Colonic mucosa (tissue), 4 donors: ENCODE measurements at places on chromosomes 6 and 20. TPM values are rescaled to one million over a fixed set of nuclear protein-coding genes. Genes with fewer than 3 reads are reported as not detected.

GRCh38 chr20:46137816-46138215 lies 19.7 kb downstream of the CD40 start:
- no peak overlapping the region for H3K27ac ChIP-seq
- no peak overlapping the region for H3K4me3 ChIP-seq
- H3K27me3 ChIP-seq = no peaks in the 10 kb centered on the region
- no peaks in the 10 kb centered on the region for H3K36me3 ChIP-seq
- DNase-seq = no peak
- H3K4me1 ChIP-seq = no peaks in the 10 kb centered on the region

Gene WFDC10B
- total RNA-seq = not detected

GRCh38 chr6:136445063-136445462 lies 105.2 kb downstream of the MAP7 start:
- H3K36me3 ChIP-seq = no peaks in the 10 kb centered on the region
- peak overlapping the region; percentile 5 for H3K27ac ChIP-seq
- no peak for DNase-seq
- H3K4me3 ChIP-seq = no peak overlapping the region
- H3K4me1 ChIP-seq = no peaks in the 10 kb centered on the region
- no peaks in the 10 kb centered on the region for H3K27me3 ChIP-seq

Gene ASXL1
- 38.8 TPM for total RNA-seq

DNA sequence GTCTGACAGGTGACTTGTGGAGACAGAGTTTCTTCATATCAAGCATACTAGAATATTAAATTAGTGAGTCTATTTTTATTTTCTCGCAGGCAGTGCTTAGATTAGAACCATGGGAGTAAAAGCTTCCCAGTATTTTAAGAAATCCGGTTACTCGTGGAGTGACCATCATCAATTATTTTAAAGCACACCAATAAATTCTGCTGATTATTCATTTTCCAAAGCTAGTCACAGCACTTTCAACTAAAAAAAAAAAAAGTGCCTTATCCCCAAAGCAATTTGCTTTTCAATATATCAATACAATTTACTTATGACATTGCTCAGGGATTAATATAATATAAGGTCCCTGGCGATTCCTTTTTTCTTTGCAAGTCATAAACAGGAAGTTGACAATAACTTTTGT lies 26.3 kb upstream of the OLIG3 start:
- peaks cover 6% of the 10 kb centered on the region for H3K27me3 ChIP-seq
- no peak overlapping the region for H3K4me3 ChIP-seq
- H3K27ac ChIP-seq = no peak overlapping the region
- no peaks in the 10 kb centered on the region for H3K4me1 ChIP-seq

GRCh38 chr6:130426066-130426721 lies 60.4 kb downstream of the TMEM200A start:
- H3K27ac ChIP-seq = no peak overlapping the region
- DNase-seq = no peak

GRCh38 chr6:4932228-4932903 lies 71.5 kb downstream of the RPP40 start:
- DNase-seq = no peak
- H3K27me3 ChIP-seq = no peaks in the 10 kb centered on the region
- H3K4me1 ChIP-seq = peaks cover 6% of the 10 kb centered on the region
- H3K27ac ChIP-seq = peak overlapping the region; percentile 76
- H3K4me3 ChIP-seq = no peak overlapping the region

- DNase-seq = peak; percentile 74
- no peaks in the 10 kb centered on the region for H3K36me3 ChIP-seq
- H3K4me3 ChIP-seq = peak within 1 kb of the TSS; percentile 66
- H3K4me1 ChIP-seq = no peaks in the 10 kb centered on the region
- no peaks in the 10 kb centered on the region for H3K27me3 ChIP-seq
Measured at GRCh38 chr6:131135244-131136020, at the start of gene AKAP7. AKAP7 (plus strand) TSS chr6:131135467; CDS start chr6:131135764, 297 bp downstream.

Gene AP5S1
- total RNA-seq = 11.7 TPM

- no peak for DNase-seq
- no peak overlapping the region for H3K4me3 ChIP-seq
Measured at GRCh38 chr6:107107791-107108190, 7.5 kb downstream of the BEND3 start.

GRCh38 chr6:24026050-24026449 lies 100.0 kb upstream of the NRSN1 start:
- H3K36me3 ChIP-seq = no peaks in the 10 kb centered on the region
- no peak overlapping the region for H3K27ac ChIP-seq
- no peak overlapping the region for H3K4me3 ChIP-seq
- DNase-seq = no peak
- H3K27me3 ChIP-seq = no peaks in the 10 kb centered on the region

- no peak overlapping the region for H3K27ac ChIP-seq
- no peaks in the 10 kb centered on the region for H3K36me3 ChIP-seq
- H3K27me3 ChIP-seq = no peaks in the 10 kb centered on the region
- no peak for DNase-seq
Measured at GRCh38 chr6:126204598-126204997, 135.3 kb upstream of the CENPW start.

- no peak overlapping the region for H3K27ac ChIP-seq
- H3K4me3 ChIP-seq = no peak overlapping the region
- H3K36me3 ChIP-seq = peaks cover 5% of the 10 kb centered on the region
- H3K27me3 ChIP-seq = no peaks in the 10 kb centered on the region
Measured at GRCh38 chr20:32132911-32133549, 23.5 kb downstream of the TM9SF4 start.

- H3K4me1 ChIP-seq = no peaks in the 10 kb centered on the region
- H3K27me3 ChIP-seq = no peaks in the 10 kb centered on the region
- no peak overlapping the region for H3K27ac ChIP-seq
- no peak for DNase-seq
- H3K4me3 ChIP-seq = no peak overlapping the region
Measured at GRCh38 chr20:19658137-19658536, 99.9 kb upstream of the RIN2 start.

Gene MEI4
- total RNA-seq = not detected

- DNase-seq = no peak
- H3K36me3 ChIP-seq = no peaks in the 10 kb centered on the region
- H3K27ac ChIP-seq = no peak overlapping the region
- no peak overlapping the region for H3K4me3 ChIP-seq
- H3K27me3 ChIP-seq = no peaks in the 10 kb centered on the region
Measured at GRCh38 chr20:5843054-5843592, 92.9 kb downstream of the SHLD1 start.
